ENCODE measurements at places on chromosomes 4 and X.

DNA sequence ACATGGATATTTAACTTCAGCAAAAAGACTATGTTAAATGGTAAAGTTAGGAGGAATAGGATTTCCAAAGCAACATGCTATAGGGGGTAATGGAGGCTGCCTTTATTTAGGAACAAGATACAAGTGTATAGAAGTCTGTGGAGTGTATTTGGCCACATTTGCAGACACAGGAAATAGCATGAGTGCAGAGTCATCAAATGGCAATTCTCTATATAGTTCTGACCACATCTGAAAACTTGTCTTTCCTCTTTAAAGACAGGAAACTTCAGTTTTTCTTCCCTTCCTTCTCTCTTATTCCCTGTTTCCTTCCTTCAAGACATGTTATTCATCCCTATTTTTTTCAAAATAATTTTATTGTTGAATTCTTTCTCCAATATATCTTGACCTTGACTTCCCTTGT is 119.3 kb upstream of the PITX2 start:
- no peak for DNase-seq

DNA sequence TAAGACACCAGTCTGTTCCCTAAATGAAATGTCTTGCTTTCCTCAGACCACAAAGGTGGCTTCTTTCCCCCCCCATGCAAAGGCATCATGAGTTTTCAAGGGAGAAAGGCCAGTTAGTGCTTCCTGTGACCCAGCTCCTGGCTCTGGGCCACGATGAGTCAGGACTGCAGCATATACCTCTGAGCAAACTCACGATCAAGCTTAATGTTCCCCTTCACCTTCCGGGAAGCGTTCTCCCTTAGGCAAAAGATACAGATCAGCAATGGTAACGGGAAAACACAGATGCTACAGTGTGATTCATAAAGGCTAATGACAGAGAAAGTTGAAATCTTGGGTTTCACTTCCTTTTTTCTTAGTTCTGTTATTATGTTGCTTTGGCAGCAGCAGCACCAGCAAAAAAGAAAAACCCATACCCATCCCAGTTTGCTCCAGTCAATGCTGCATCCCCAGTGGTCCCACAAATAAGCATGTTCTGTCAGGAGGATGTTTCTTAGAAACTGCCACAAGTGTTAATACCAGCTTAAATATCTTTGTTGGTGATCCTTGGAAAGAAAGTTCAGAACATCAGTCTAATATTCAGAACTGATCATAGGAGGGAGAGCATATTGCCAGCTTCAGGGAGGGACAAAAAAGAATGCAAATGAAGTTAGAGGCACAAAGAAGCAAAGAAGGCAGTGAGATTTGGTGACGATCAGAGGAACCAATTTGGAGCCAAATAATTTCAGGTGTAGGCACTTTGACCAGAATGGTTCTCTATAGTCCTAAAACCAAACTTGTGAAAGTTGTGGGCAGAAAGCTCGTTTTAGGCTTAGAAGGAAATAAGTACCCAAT is 41.2 kb downstream of the LONRF3 start:
- no peak for DNase-seq

- DNase-seq, result no peak
These were observed 172.8 kb upstream of the CXCL13 start for GRCh38 chr4:77432717-77433417.

DNA sequence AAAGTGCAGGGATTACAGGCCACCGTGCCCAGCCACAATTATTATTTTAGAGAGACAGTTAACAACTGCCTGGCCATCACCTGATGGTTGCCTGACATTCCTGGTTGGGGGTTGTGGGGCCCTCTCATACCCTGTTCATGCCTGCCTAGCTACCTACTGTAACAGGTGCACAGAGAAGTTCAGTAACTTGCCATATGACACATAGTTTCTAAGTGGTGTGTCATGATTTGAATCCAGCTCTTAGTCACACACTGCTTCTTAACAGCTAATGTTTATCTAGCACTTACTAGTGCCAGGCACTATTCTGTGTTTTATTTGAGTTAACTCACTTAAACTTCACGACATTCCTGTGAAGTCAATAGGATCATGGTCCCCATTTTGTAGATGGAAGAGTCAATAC is 122.7 kb upstream of the JADE1 start:
- DNase-seq, result no peak

DNA sequence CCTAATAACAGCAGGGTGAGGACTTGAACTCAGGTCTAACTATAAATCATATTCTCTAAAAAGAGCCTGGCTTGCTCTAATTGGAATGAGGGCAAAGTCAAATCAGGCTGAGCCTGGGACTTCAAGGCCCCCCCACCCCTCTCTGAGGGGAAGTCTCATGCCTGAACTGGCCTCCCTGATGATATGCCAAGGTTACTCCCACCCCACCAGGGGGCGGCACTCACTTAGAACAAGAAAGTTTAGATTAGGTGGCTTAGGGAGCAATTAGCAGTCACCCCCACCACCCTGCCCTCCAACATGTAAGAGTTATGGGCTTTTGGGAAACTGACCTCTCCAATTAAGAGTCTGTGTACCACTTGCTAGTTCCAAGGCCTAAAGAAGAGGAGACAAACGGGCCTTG is 2.7 kb downstream of the FOXO4 start:
- DNase-seq, result no peak

- no peak for DNase-seq
These were observed 36.2 kb downstream of the KDM5C start for GRCh38 chrX:53188763-53189162.

- no peak for DNase-seq
These were observed 448.3 kb upstream of the ZFP42 start for GRCh38 chr4:187547316-187547715.

DNA sequence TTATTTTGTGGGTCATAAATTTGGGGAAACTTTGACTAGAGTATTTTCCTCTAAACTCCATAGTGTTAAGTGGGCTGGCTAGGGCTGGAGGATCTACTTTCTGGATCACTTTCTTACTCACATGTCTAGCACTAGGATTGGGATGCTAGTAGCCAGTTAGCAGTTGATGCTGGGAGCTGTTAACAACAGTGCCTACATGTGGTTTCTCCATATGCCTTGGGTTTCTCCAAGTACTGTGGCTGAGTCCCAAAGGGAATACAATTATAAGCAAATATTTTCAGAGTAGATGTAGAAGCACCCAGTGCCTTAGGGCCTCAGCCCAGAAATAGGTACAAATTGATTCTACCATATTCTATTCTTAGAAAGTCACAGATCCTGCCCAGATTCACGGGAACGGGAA is 1614.9 kb downstream of the ARAP2 start:
- DNase-seq, result no peak

DNA sequence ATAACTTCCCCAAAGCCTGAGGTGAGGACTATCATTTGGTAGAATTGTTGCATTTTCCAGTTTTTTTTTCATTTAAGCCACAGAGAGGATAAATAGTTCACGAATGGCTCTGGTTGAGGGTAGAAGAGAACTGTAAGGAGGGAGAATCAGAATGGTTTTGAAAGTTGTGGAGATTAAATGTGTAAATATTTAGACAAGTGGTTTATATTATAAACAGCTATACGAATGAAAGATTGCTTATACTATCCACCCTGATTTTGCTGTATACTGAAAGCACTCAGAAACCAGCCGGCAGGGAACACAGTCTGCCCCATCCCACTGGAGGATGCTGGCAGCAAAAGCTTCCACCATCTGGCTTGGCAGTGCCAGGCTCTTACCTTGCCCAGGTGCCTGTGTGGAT is 341.1 kb downstream of the RAPGEF2 start:
- no peak for DNase-seq

GRCh38 chr4:176333076-176333475 is 13.3 kb downstream of the SPCS3 start:
- DNase-seq, result no peak

DNA sequence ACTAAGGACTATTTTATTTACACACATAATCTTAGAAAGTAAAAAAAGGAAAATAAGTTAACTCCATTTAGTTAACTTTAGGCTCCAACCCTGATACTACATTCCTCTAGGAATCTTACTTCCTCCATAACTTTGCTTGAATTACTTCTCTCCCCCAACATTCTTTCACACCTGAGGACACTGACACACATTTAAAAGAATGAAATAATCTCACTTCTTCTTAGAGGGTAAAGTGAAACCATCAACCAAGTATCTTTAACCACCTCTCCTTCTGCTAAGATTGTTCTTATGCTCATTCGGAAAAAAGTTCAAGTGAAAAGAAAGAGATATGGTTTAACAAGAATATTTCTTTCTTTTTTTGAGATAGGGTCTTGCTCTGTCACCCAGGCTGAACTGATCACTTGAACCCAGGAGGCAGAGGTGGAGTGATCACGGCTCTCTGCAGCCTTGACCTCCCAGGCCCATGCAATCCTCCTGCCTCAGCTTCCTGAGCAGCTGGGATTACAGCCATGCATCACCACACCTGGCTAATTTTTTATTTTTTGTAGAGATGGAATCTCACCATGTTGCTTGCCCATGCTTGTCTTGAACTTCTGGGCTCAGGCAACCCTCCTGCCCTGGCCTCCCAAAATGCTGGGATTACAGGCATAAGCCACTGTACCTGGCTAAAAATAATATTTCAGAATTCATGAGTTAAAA is 28.5 kb downstream of the SLC25A4 start:
- no peak for DNase-seq

Data from posterior cingulate gyrus (tissue), 11 donors.